ENCODE measurements at places on chromosomes 13 and 19.

DNA sequence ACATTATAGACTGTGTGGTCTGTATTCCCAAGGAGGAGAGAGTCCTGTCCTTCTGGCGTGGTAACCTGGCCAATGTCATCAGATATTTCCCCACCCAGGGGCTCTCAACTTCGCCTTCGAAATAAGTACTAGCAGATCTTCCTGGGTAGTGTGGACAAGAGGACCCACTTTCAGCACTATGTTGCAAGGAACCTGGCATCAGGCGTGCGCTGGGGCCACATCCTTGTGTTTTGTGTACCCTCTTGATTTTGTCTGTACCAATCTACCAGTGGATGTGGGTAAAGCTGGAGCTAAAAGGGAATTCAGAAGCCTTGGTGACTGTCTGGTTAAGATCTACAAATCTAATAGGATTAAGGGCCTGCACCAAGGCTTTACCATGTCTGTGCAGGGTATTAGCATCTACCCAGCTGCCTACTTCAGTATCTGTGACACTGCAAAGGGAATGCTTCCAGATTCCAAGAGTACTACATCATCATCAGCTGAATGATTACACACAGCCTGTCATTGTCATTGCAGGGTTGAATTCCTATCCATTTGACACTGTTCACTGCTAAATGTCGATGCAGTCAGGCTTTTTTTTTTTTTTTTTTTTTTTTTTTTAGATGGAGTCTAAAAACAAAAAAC lies 148.0 kb downstream of the PRR20E start:
- no peak for DNase-seq

DNA sequence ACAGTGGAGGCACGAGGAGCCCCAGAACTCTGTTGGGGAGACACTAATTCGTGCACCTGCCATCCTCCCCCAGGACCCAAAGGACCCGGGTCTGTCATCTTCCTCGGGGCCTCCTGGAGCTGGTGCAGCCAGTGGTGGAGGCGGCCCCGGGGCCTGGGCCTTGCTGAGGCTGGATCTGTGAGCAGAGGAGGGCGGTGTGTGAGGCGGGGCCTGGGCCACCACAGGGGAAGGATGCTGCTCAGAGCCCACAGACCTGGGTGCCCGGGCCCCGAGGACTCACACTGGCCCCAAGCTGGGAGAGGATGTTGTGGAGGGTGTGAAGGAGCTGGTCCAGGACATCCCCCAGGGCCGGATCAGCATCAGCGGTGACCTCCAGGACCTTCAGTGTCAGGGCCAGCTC lies 8.3 kb downstream of the IFNL3 start:
- no peak for DNase-seq

DNA sequence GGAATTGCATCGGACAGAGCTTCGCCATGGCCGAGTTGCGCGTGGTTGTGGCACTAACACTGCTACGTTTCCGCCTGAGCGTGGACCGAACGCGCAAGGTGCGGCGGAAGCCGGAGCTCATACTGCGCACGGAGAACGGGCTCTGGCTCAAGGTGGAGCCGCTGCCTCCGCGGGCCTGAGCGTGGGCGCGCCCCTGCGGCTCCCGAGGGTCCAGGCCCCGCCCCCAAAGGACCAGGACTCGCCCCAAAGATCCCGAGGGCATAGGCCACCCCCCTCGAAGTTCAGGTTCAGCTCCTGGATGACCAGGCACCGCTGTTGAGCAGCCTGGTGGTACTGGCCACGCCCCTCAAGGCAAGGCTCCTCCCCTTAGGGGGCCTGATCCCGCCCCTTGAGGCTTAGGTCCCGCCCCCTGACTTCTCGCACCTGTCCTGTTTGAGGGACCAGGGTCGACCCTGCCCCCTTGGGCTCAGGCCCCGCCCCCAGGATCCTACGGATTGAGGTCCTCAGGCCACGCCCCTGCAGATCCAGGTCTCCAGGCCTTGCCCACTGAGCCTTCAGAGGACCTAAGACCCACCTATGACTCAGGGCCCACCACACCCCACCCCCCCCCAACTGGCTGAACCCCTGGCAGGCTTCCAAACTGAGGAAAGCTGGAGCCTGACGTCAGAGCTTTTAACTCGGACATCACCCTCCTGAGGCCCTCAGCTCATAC lies 43.1 kb downstream of the CYP4F22 start:
- DNase-seq: peak; percentile 45

GRCh38 chr13:88086577-88086976 lies 415.4 kb downstream of the SLITRK5 start:
- no peak for DNase-seq

GRCh38 chr13:48567515-48568369 lies 34.9 kb upstream of the RCBTB2 start:
- DNase-seq: no peak

DNA sequence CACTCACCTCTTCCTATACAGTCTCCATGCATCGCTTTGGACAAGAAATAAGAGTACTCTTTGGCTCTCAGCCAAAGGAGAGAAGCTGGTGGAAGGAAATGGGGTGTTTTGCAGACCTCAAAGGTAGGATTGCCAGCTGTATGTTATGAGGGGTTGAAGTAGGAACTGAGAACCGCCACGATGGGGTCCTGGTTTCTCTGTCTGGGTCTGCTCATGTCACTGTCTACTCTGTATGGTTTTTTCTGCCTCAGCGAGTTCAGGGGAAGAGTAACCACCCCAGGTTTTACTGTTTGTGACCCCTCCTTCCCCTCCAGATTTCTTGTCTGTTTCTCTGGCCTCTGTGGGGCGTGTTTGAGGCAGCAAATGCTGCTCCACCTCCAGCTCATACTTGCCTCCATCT lies 4.1 kb downstream of the ZNF805 start:
- DNase-seq: no peak

DNA sequence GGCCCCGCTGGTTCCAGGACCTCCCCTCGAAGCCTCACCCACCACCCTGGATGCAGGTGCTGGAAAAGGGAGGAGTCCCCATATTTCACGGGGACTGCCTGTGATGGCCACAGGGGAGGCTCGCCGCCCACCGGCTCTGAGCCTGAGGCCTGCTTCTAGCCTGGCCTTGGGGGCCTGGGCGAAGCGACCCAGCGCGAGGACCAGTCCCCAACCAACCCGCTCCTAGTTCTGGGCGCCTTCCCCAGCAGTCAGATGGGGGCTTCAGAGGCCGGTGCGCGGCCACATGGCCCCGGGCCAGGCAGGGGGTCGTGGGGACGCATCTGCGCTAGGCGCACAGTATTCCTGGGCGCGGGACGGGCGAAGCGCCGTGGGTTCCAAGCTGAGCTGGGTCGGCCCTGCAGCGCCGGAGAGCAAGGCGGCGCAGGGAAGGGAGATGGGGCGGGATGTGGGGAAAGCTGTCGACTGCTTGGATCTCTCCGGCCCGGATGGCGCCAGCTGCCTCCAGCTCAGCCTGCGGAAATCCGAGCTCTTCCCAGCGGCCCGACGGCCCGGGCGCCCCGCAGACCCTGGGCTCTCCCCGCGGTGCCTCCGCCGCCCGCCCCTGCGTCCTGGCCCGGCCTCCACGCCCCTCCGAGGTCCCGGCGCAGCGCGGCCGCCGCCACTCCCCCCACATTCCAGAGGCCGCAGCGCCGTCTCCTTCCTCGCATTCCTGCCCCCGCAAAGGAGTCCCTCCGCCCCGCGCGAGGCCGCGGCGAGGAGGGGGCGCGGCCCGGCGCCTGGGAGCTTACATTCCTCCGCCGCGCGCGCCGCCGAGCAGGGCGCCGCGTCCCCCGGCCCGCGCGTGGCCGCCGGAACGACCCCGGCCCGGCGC lies at the start of gene WTIP:
TSS of gene WTIP (plus strand) at position 788 of the 871 bp plus-strand sequence. CDS start 217 bp downstream, outside the sequence.
- DNase-seq: no peak

DNA sequence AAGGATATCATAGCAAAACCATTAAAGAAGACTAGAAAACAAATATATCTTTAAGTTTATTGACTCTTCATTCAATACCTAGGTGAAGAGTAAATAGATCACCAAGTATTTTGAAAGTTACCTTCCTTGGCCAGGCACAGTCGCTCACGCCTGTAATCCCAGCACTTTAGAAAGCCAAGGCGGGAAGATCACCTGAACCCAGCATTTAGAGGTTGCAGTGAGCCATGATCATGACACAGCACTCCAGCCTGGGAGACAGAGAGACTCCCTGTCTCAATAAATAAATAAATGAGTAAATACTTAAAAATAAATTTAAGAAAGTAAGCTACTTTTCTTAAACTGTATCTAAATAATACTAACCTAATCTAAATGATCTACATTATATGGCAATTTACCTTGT lies 8.9 kb upstream of the WBP4 start:
- DNase-seq: no peak

DNA sequence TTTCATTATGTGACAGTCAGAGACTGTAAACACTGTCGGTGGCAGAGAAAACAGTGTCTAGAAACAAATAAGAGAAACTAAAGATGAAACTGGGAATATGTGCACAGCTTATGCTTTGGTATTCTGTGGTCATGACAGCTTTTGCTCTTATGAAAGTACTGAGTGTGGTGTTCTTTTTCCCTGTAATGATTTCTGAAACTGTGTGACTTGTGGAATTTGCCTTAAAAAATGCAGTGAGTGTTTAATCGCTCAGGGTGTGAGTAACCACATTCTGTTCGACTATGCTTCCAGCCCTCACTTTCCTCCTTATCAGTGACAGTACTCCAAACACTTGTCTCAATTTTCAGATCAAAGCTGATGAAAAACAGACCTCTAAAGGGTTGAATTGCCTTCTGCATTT lies 66.9 kb upstream of the DIAPH3 start:
- no peak for DNase-seq

- no peak for DNase-seq
These were observed 82.7 kb upstream of the SLC15A1 start for GRCh38 chr13:98835156-98835555.

DNA sequence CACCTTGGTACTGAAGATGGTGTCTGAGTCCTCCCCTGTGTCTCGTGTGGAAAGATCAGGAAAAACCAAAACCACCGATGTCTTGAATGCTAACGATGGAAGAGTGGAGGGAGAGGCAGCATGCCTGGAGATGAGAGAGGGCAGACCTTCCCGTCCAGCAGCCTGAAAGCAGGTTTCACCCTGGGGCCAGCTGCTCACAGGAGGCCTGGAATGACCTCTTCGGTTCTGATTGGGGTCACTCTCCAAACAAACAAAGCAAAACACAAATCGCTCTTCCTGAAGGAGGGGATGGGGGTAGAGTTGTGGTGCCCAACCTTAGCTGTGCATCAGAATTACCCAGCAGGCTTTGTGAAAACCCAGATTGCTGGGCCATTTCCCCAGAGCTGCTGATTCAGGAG lies 142.3 kb upstream of the SOX1 start:
- no peak for DNase-seq

DNA sequence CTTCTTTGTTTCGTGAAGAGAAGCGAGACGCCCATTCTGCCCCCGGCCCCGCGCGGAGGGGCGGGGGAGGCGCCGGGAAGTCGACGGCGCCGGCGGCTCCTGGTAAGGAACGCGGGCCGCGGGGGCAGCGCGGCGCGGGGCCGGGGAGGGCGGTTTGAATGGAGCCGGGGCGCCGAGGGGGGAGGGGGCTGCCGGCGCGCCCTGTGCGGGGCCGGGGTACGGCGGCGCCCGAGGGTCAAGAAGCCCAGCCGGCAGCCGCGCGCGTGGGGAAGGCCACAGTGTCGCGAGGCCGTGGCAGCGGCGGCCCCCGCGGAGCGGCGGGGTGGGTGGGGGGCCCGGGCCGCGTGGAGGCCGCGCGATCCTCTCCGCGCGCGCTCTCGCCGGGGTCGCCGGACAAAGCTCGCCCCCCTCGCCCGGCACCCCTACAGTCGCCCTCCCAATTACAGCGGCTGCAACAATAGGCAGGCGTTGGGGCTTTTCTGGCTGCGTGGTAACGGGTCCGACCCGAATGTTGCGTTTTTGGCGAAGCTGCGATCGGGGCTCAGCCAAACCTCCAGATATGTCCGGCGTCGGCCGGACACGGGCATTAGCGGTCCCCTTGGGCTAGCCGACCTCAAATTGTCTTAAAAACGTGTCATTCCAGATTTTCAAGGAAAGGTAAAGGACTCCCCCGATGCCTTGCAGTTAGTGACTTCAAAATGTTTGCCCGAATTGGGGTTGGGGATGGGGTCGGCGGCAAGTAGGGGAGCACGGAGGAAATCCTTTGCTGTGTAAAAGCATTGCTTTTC lies 437 bp downstream of the SMARCA4 start:
- DNase-seq: no peak

DNA sequence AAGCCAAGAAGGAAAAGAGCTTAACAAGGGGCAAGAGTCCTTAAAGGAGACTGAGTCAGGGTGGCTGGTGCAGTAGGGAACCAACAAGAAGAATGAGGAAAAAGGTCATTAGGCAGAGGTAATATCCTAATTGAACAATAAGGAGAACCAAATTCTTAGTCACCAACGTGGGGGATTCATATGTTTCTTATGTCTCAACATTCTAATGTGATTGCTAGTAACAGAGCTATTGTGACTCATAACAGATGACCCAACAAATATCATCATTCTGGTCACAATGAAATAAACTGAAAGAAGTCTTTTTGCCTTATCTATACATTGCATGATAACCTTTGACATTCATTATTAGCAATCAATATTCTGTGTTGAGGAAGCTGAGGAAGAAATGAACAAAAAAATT lies 101.6 kb downstream of the RAP2A start:
- no peak for DNase-seq

DNA sequence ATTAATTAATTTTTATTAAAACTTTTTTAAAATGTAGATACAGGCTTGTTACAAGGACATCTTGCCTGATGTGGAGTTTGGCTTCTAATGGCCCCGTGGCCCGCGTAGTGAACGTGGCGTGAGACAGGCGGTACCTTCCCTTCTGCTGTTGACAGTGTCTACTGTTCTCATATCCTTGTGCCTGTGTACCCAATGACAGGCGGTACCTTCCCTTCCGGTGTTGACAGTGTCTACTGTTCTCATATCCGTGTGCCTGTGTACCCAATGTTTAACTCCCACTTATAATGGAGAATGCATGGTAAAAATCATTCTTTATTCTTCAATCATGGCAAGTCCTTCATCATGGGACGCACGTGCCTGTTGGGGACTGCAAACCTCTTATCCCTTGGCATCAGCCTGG lies 79.1 kb upstream of the ZNF835 start:
- DNase-seq: no peak

- DNase-seq: no peak
These were observed 21.5 kb upstream of the GARRE1 start for GRCh38 chr19:34232566-34233481.

GRCh38 chr19:18433015-18433691 lies 4.8 kb downstream of the ISYNA1 start:
- no peak for DNase-seq

DNA sequence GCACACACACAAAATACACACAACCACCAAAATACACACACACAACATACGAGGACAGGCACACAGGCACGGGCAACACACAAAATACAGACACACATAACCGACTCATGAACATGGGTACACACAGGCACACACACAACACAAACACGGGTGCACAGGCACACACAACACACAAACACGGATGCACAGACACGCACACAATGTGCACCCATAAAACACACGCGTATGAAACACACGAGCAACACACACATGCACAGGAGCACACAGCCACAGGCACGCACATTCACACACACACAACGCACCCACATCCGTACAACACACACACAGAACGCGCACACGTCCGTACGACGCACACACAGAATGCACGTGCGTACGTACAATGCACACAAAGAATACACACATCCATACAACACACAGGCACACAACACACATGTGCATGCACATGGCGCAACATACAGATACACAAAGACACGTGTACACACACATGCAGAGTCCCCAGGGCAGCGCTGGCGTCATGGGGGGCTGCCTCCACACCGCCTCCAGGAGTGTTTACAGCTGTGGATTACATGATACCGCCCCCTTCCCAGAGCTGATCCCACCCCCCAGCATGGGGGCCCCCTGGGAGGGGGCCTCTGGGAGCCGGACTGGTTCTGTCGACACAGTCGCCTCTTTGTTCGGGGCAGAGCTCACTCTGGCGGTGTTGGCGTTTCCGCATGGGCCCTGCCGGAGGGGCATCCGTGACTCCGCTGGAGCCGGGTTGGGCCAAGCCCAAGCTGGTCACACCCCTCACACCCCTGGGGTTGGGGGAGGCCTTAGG lies 2.9 kb downstream of the SBNO2 start:
- DNase-seq: no peak

Data from activated T-helper 1 cell treated with anti-CD3 and anti-CD28 coated beads, Interleukin-2, amount 50 U/mL, for 16 hours (primary cell).